AG08396 (cell line): ENCODE measurements at places on chromosomes 12 and 14.

GRCh38 chr14:74962046-74962445 is 6.6 kb upstream of the PGF start:
- DNase-seq: no peak

GRCh38 chr12:26122061-26122680 is 2.7 kb downstream of the BHLHE41 start:
- peak; percentile 36 for DNase-seq

GRCh38 chr14:80535171-80535570 is 323.9 kb upstream of the DIO2 start:
- DNase-seq: no peak

GRCh38 chr12:80715713-80716249 is 931 bp upstream of the MYF5 start:
- DNase-seq: no peak

GRCh38 chr12:31000751-31001150 is 72.9 kb upstream of the DDX11 start:
- DNase-seq: no peak

- no peak for DNase-seq
Observed at GRCh38 chr12:65434737-65435136, 156.3 kb downstream of the MSRB3 start.

GRCh38 chr12:59298296-59298695 is 297.5 kb upstream of the SLC16A7 start:
- DNase-seq: no peak

DNA sequence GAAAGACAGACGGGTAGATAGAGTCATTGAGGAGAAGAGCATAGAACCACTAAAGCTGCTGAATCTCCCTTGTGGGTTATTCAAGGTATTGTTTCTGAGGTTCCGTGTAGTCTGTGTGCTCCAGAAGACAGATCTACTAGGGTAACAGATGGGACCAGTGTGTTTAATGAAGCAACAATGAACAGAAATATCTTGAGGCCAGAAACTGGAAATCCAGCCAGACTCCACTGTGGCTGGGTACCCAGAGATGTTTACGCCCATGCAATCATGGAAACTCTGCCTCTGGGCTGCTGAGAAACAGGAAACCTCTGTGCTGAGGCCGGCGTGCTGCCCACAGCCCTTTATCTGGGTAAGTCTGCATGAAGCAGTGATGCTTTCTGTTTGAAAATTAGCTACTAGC is 8.3 kb downstream of the PROX2 start:
- DNase-seq: peak; percentile 52

- no peak for DNase-seq
Observed at GRCh38 chr12:78560633-78561032, 303.9 kb upstream of the SYT1 start.

DNA sequence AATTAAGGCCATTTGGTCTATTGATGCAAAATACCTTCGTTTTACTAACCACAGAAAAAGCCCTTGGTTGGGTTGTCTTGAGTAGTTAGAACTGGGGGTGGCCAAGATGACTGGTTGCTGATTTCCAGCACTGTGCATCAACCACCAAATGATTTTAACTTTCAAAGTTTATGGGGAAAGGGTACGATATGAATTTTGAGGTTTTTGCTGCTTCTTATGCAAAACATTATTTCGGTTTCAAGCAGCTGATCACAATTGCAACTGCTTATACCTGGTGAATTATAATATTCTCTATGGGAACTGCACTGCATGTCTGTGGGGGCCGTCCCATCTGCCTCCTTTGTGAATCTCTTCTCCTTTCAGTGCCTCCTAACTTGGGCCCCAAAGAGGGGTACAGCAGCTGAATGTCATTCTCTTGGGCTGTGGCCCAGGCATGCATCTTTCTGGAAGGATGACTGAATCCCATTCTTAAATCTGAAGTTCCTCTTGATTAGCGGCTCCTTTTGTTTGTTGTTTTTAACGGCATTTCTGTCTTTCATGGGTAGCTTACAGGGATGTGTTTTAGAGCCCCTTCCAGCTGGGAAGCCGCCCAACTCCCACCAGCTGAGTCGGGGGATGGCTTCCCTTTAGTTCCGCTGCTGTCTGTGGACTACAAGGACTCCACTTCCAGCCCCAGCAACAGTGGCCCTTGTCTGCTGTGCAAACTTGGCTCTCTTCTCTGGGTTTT is 479.8 kb downstream of the ZFP36L1 start:
- no peak for DNase-seq

DNA sequence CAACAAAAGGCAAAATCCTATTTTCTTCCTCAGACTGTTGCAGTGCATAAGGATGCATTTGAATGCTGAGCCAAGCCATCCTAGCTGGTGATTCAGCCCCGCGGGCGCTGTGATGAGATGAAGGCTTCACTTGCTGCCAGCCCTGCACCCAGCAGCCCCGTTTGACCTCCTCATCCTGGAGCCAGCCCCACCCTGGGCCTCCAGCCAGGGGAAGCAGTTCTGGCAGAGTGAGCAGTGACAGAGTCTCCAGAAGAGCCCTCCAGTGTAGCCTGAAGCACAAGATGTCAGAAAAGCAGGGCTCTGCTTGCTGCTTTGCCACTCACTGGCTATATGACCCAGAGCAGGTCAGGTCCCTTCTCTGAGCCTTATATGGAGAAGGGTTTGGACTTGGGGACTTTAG is 96.2 kb upstream of the HSPB8 start:
- no peak for DNase-seq

- DNase-seq: no peak
Observed at GRCh38 chr14:79516009-79516408, 695.3 kb downstream of the DIO2 start.

GRCh38 chr12:58247633-58248032 is 306.3 kb downstream of the ATP23 start:
- DNase-seq: no peak

- no peak for DNase-seq
Observed at GRCh38 chr14:76564471-76565422, 188.8 kb downstream of the ESRRB start.

DNA sequence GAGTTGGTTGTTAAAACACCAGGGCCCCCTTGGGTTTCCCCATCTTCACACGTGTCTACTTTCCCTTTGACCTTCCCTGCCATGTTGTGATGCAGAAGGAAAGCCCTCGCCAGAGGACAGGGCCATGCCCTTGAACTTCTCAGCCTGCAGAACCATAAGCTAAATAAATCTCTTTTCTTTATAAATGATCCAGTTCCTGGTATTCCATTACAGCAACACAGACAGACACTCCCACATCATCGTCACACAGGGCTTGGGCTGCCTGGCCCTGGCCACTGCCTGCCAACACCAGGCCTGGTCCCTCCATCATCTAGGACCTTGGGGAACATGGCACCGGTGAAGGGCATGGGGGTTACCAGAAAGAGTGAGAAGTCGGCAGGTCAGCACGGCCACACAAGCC is 84.8 kb downstream of the DPF3 start:
- no peak for DNase-seq

GRCh38 chr12:64093689-64094088 is 128.4 kb downstream of the KICS2 start:
- DNase-seq: no peak

GRCh38 chr12:122947352-122947792 is 18.9 kb downstream of the ABCB9 start:
- no peak for DNase-seq

DNA sequence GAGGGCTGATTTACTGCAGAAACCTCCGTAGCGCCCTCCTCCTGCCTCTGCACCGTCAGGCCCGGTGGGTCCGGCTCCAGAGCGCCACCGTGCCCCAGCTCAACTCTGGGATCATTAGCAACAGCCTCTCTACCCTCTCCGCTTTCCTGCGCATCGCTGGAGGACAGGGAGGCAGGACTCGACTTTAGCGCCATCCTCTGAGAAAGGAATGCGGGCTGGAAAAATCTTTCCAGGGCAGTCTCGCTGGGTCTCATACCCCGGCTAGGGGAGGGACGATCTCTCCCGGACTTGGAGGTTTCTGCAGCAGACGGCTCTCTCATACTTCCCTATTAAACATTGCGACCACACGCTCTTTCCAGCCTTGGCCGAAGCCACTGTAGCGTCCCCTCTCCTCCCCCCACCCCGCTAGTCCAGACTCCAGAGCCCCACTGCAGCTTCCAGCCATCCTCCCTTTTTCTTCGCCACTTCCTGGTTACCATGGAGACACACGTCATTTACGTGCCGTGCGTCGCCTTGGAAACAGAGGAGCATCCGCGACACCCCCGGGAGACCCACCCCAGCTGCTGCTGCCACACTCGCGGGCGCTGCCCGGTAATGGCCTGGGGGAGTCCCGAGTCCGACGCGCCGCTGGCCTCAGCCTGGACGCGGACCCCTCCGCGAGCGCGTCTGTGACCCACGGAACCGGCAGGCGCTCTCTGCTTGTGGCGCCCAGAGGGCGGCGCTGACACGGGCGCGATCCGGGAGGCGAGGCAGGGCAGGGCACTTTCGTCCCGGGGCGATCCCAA is at the start of gene CCDC184:
CCDC184 (plus strand) TSS at position 554 of the 785 bp plus-strand sequence. CDS start 479 bp downstream, outside the sequence.
- peak; percentile 86 for DNase-seq

DNA sequence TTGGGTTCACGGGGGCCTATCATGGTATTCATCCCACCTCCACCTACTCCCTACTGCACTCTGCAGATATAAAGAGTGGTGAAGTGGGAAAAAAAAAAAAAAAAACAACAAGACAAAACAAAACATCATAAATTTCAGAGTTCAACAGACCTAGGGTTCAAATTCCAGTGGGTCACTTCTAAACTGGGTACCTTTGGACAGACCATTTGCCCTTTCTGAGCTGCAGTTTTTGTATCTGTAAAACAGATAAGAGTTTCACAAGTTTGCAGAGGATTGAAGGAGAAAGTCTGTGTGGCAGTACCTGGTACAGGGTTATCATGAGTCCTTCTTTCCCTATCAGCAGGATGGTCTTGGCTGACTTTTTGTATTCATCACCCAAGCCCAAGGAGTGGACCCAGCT is 211.2 kb upstream of the EEA1 start:
- no peak for DNase-seq

GRCh38 chr14:102796661-102797190 is 19.5 kb downstream of the TRAF3 start:
- no peak for DNase-seq

GRCh38 chr12:47318963-47319362 is 239.2 kb upstream of the AMIGO2 start:
- DNase-seq: no peak

- no peak for DNase-seq
Observed at GRCh38 chr14:80946797-80947196, 5.3 kb upstream of the CEP128 start.

GRCh38 chr12:3255057-3255456 is 177.9 kb downstream of the TSPAN9 start:
- DNase-seq: no peak

- DNase-seq: no peak
Observed at GRCh38 chr12:107355004-107355565, 261.7 kb upstream of the CRY1 start.

DNA sequence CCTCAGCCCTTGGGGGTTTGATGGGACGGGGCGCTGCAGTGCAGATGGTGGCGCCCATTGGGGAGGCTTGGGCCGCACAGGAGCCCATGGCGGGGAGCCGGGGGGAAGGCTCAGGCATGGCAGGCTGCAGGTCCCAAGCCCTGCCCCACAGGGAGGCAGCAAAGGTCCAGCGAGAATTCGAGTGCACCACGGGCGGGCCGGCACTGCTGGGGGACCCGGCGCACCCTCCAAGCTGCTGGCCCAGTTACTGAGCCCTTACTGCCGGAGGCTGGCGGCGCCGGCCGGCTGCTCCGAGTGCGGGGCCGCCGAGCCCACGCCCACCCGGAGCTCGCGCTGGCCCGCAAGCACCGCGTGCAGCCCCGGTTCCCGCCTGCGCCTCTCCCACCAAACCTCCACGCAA is 34.1 kb upstream of the NUBPL start:
- DNase-seq: no peak

GRCh38 chr12:63998584-63998983 is 154.1 kb downstream of the SRGAP1 start:
- no peak for DNase-seq

DNA sequence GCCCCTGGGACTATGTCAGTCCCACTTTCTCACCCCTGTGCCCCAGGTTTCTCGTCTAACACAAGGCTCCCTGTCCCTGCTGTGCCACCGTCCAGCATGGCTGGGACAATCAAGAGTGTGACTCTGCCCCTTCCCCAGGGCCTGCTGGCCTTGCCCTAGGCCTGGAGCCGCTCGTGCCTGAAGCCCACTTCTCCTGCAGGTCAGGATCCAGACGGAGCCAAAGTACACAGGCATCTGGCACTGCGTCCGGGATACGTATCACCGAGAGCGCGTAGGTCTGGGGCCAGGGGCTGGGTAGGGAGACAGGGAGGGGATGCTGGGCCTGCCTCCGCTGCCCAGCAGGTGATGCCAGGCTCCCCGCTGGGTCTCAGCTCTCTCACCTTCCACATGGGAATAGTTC is 2.8 kb downstream of the SLC25A47 start:
- no peak for DNase-seq

GRCh38 chr12:52229836-52230343 is 3.2 kb upstream of the KRT7 start:
- DNase-seq: no peak

- peak; percentile 85 for DNase-seq
Observed at GRCh38 chr12:55707841-55708694, at the start of gene ITGA7. Gene ITGA7 (minus strand): TSS chr12:55707904. CDS start chr12:55707682, 222 bp downstream.

- no peak for DNase-seq
Observed at GRCh38 chr14:22629361-22629760, 14.8 kb downstream of the OR6J1 start.

DNA sequence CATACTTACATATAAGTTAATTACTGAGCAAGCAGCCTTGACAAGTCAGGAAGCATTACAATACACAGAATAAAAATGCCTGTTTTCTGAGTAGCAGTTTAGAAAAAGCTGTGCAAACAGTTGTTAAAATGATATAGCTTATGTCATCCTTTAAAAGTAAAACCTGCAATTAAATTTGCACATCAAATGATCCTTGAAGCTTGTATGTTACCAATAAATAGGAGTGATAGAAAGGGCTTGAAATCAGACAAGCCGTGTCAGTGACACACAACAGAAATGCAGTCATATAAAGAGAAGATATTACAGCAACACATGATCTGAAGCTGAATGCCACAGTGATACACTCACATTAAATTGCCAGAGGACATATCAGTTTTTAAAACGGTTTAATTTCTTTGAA is 70.0 kb downstream of the EPS8 start:
- no peak for DNase-seq

- DNase-seq: peak; percentile 48
Observed at GRCh38 chr14:59358102-59358501, 107.1 kb downstream of the GPR135 start.

- no peak for DNase-seq
Observed at GRCh38 chr12:131800594-131801135, 27.5 kb upstream of the MMP17 start.

- DNase-seq: no peak
Observed at GRCh38 chr12:77540097-77540496, 290.6 kb upstream of the NAV3 start.

GRCh38 chr12:12811343-12811742 is 1.8 kb upstream of the DDX47 start:
- DNase-seq: no peak

DNA sequence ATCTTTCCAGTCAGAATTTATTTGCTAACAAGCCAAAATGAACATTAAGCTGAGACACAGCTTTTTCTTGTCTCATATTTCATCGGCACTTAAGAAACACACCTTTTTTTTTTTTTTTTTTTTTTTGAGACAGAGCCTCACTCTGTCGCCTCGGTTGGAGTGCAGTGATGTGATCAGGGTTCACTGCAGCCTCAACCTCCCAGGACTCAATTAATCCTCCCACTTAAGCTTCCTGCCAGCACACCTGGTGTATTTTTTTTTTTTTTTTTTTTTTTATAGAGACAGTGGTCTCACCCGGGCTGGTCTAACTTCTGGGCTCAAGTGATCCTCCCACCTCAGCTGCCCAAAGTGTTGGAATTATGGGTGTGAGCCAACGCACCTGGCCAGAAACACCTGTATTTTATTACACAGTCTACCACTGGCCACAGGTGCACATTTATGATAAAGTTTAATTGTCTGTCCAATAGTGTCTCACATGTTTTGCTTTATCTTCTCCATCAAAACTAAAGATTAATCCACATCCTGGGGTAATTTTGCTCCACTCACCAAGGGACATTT is 62.7 kb downstream of the C2CD5 start:
- DNase-seq: no peak
